Inflammatory macrophage (primary cell): ENCODE measurements at places on chromosomes 1 and 21.

- no peak for DNase-seq
These were observed 392.6 kb downstream of the MRPL39 start for GRCh38 chr21:25214676-25215075.

GRCh38 chr1:170932236-170932635 is 3.1 kb upstream of the MROH9 start:
- DNase-seq: no peak

- DNase-seq: peak; percentile 63
These were observed 243.2 kb upstream of the RAB4A start for GRCh38 chr1:229027622-229028182.

DNA sequence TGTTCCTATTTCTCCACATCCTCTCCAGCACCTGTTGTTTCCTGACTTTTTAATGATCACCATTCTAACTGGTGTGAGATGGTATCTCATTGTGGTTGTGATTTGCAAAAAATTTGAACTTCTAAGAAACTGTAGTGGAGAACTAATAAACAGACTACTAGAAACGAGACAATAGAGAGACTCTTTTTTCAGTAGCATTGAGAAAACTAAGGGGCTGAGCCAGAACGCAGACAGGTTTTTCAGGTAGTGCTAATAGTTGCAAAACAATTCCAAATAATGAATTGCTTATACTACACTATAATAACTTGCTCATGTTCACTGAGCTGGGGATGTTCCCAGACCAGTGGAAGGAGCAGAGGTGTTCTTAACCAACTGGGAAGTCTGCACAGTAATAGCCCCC is 98.8 kb upstream of the DPH5 start:
- DNase-seq: no peak

- no peak for DNase-seq
These were observed 38.2 kb upstream of the PPP1R15B start for GRCh38 chr1:204449678-204450280.

- DNase-seq: no peak
These were observed 622.3 kb upstream of the PLXNA2 start for GRCh38 chr1:208866386-208866955.

DNA sequence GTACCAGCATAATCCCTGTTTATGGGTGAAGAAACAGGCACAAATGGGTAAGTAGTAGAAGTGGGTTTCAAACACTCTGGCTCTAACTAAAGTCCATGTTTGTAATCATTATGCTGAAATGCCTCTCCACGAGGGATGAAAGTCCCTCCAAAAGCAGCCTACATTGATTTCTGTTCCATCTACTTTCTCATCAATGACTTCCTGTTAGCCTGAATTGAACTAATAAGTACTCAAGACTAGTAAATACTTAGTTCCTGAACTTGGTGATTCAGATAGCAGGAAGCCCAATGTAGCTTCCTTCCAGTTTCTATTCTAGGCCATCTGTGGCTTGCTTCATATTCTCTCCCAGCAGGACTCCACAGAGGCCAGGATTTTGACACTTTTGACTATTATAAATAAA is 11.3 kb upstream of the BACH1 start:
- peak; percentile 72 for DNase-seq

DNA sequence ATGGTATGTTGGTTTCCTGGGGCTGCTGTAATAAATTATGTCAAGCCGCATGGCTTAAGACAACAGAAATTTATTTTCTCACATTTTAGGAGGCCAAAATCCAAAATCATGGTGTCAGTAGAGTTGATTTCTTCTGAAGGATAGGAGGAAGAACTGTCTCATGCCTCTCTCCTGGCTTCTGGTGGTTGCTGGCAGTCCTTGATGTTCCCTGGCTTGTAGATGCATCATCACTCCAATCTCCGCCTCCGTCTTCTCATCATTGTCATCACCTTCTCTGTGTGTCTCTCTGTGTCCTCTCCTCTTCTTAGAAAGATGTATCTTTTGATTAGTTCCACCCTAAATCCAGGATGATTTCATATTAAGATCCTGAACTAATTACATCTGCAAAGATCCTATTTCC is 124.7 kb upstream of the CTTNBP2NL start:
- DNase-seq: no peak

GRCh38 chr1:209430107-209430506 is 153.4 kb upstream of the CAMK1G start:
- DNase-seq: no peak

- no peak for DNase-seq
These were observed at the start of gene CLCNKA for GRCh38 chr1:16021681-16022080. CLCNKA (plus strand) TSS chr1:16022036; CDS start chr1:16022620, 584 bp downstream.

GRCh38 chr1:188735567-188735966 is 1742.1 kb downstream of the BRINP3 start:
- DNase-seq: no peak

- no peak for DNase-seq
These were observed 386.3 kb downstream of the USP25 start for GRCh38 chr21:16116069-16116468.

- DNase-seq: peak; percentile 81
These were observed 39.5 kb downstream of the EPHB2 start for GRCh38 chr1:22749919-22750684.

- peak; percentile 81 for DNase-seq
These were observed 40.1 kb upstream of the HMCN1 start for GRCh38 chr1:185694081-185694480.

GRCh38 chr1:15110867-15111230 is 42.7 kb upstream of the TMEM51 start:
- no peak for DNase-seq

GRCh38 chr1:73331726-73332125 is 866.2 kb downstream of the LRRIQ3 start:
- DNase-seq: no peak

GRCh38 chr1:22645931-22646330 is 2.5 kb downstream of the C1QC start:
- DNase-seq: peak; percentile 86

DNA sequence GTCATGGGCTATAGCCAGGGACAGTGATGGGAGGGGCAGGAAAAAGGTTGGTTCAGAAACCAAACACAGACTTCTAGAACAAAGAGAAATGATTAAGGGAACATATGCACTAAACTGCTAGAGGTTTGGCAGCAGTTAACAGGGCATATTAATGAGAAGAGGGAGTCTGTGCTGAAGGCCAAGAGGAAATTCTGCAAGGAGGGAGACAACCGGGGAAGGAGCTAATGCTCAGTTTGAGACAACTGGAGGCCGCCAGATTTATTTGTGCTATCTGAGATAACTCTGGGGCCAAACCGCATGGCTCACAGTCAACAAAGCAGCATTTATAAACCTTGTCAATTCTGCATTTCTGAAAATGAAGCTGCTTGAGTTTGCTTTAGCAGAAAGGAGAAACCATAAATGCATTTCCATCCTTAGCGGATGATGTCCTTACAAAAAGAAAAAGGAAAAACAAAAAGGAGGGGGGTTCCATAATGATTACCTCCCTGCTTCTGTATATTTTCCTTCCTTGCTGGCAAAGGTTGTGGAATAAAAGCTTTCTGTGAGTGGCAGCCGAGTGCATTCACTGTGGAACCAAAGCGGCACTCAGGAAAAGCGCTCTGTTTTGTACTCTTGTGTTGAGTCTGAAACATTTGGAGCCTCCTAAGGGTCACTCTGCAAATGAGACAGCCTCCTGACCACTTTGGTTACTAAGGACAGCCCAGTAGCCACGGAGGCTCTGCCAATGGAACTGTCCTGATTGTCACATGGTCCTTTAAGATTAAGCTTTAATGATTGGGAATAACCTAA is 70.3 kb downstream of the SIM2 start:
- no peak for DNase-seq

DNA sequence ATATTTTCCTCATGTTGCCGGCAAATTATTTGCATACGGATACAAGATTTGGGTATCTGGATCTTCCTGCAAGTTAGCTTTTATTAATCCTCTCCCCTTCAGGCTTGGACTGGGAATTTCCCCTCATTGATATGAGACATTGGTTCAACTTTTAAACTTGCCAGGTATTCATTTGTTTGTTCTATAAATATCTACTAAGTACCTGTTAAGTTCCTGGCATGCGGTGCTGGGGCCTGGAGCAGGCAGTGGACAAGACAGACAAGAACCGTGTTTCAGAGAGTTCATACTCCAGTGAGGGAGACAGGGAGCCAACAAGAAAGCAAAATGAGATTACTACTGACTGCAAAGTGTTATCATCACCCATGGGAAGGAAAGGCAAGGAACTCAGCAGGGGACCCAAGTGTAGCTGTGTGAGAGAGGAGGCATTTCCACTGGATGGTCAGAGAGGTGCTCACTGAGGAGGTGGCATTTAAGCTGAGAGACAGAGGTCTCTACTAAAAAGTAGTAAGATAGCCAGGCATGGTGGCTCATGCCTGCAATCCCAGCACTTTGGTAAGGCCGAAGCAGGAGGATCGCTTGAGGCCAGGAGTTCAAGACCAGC is 39.1 kb upstream of the FHAD1 start:
- DNase-seq: no peak

DNA sequence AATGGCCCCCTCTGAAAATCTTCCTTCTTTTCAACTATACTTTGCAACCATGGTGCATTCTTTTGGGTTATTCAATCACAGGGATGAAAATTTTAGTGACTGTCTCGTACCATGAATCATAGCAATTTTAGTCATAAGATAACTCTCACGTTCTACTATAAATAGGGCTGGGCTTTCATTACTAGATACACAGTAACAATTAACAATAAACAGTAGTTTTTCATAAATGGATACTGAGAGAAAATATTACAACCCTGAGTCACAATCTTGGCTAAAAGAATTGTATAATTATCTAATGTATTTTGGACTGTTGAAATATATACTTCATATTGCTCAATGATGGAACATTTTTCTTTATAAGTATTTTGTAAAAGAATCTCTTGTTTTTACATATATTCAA is 96.1 kb downstream of the TEX35 start:
- DNase-seq: no peak
